ENCODE measurements at places on chromosomes 3 and 15.

DNA sequence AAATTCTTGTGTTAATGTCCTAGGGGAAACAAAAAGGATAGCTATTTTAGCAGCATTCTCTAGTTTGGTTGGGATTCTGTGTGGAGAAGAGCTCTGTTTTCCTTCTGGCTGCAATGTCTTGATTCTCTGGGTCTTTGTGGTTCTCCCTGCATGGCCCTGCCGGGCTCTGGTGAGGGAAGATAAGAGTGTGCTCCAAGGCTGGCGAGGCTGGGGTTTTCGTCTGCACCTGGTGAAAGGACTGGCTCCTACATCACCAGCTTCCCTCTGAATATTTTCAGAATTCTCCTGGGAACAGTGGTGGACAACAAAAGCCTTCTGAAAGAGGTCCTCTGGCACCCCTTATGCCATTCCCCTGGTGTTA is 38.1 kb upstream of the SFMBT1 start:
- DNase-seq, result no peak

DNA sequence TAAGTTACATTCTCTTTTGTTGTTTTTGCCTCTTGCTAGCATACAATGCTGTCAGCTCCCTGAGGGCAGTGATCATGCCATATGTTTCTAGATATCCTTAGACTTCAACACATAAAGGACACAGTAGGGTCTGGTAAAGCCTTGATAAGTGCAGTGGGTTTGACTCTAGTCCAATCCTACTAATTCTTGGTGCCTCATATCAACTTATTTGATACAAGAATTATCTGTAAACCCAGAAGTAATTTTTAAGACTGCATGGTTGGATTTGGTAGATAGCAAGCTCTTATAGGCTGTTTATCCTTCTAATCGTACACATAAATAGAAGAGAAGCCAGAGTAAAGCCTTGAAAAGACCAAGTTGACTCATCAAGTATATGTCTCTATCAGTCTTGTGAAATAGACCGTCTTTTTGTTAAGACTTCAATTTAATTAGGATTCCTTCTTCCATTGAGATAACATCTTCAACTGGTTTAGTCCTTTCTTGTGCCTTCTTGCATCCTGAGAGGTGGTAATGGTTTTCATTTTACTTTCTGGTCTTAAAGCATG is 265.6 kb upstream of the CDIN1 start:
- no peak for DNase-seq

- DNase-seq, result no peak
Observed at GRCh38 chr3:4751502-4752101, 227.6 kb upstream of the BHLHE40 start.

DNA sequence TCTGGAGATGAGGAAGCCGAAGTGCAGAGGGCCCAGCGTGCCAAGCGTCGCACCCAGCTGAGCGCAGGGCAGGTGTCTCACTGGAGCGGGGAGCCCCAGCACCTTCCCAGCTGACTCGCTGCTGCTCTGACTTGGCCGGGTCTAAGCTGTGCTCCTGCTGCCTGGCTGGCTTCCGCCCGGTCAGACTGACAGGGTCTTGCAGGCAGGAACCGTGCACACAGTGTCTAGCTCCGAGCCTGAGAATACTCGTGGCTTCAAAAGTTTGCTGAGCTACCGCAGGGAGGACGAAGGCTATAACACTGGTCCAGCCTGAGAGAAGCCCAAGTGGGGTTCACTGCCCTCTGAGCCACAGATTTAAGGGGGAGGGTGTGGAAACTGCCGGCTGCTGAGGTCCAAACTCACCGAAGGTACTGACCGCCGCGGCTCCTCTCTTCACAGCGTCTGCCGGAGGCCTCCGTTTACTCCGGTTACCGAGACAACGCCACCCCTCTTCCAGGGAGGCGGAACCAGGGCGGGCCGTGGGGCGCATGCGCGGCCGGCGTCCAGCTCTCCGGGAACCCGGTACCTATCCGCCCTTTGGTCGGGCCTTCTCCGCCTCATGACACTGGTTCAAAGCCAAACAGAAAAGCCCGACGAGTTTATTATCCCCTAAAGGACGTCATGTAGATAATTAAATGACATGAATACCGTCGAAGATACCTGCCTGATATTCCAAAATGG is at the start of gene CFAP44:
Gene CFAP44 (minus strand): TSS at position 443 of the 720 bp plus-strand sequence. CDS start 7,829 bp downstream, outside the sequence.
- DNase-seq, result peak; percentile 31

- DNase-seq, result no peak
Observed at GRCh38 chr15:66097151-66098021, 156.2 kb downstream of the MEGF11 start.

GRCh38 chr15:66852064-66852905 is 150.2 kb downstream of the SMAD6 start:
- no peak for DNase-seq

GRCh38 chr3:4551794-4552442 is 58.8 kb downstream of the ITPR1 start:
- DNase-seq, result no peak

DNA sequence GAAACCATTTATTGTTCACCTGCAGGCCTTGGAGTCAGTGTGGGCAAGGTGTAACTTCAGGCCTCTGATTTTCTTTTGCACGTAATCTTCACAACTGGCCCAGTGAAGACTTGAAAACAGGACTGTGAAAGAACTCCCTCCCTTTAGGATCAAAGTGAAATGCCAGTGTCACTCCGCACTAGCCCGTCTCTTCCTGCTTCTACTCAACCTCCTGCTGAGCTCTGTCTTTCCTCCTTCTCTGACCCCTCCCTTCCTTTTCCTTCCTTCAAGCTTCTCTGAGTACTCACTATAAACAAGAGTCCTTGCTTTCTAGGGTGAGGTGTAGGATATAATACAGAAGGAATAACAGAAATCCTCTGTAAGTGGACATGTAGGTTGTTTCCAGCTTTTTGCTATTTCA is 28.5 kb downstream of the TMEM41A start:
- no peak for DNase-seq

- peak; percentile 43 for DNase-seq
Observed at GRCh38 chr3:198080521-198081384, 120.7 kb downstream of the LMLN start.

DNA sequence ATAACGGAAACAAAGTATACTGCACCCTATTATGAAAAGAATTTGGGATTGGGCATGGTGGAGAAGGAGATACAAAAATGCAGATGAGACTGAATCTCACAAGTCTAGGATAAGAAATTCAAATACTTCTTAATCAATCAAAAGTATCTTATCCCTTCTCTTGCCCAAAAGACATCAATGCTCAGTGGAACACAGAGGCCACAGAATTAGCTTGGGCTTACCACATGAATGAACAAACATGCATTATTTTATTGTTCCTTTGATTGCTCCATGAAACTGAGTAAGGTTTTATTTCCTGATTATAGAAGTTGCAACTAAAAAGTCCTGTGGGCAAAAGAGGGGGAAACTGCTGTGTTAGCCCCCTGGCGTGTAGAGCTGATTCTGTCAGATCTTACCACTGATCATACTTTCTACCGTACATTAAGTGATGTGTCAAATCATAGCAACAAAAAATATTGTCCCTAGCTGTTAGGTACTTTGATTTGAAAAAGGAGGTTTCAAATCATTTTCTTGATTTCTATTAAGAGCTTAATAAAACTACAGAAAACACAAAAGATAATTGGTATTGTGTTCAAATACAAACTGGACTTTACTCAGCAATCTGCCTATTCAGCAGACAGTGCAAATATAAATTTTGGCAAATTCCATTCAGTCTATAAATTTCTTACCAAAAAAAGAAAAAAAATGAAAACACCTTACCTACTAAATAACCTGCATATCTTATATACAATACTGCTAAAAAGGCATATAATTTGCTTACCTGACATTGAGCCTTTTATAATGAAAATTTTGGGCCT is 7.9 kb upstream of the GASK1A start:
- DNase-seq, result no peak

DNA sequence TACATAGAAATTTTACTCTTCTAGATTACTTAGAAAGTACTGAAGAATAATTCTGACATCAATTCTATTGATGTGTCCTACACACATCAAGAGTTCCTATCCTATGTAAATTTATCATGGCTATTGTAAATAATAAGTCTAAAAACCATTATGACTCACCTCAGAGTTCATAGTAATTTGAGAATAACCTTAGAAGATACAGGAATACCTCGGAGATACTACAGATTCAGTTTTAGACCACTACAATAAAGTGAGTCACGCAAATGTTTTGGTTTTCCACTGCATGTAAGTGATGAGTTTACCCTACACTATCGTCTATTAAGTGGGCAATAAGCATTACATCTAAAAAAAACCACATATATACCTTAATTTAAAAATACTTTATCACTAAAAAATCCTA is 74.8 kb downstream of the NR1I2 start:
- DNase-seq, result no peak

GRCh38 chr3:84125760-84126159 is 833.0 kb upstream of the CADM2 start:
- no peak for DNase-seq

GRCh38 chr15:38814891-38815290 is 250.3 kb upstream of the RASGRP1 start:
- no peak for DNase-seq

DNA sequence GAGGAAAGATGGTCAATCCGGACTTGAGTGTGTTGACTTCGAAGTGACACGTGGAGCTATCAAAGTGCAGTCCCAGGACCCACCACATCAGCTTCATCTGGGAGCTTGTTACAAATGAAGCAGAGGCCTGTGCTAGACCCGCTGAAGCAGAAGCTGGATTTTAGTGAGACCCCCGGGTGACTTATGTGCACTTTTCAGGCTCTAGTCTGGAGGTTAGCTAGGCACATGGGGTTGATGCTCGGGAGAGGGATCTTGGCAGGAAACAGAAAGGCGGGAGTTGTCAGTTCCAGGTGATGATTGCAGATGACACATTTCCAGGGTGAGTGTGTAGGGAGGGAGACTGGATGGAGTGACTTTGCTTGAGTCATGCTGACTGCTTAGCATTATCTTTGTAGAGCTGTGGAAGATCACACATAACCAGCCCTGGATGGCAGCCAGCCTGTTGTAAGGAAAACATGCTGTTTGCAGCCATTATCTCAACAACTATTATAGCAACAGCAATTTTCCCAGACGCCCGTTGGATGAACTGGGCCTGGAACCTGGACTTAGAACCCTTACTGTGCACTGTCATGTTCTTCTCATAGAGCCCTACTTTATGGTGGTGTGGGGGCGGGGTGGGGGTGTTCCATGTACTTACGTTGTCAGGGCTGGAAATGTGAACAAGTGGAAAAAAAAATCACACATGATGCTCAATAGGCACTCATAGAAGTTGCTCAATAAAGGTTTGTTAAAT is 122.4 kb downstream of the THSD4 start:
- no peak for DNase-seq

GRCh38 chr15:79874242-79874641 is 22.6 kb downstream of the MTHFS start:
- DNase-seq, result no peak

- no peak for DNase-seq
Observed at GRCh38 chr3:144763878-144764454, 792.3 kb downstream of the DIPK2A start.

- no peak for DNase-seq
Observed at GRCh38 chr3:76495216-76495615, 544.7 kb upstream of the ROBO2 start.

GRCh38 chr15:36479200-36479896 is 100.1 kb upstream of the CDIN1 start:
- DNase-seq, result no peak

DNA sequence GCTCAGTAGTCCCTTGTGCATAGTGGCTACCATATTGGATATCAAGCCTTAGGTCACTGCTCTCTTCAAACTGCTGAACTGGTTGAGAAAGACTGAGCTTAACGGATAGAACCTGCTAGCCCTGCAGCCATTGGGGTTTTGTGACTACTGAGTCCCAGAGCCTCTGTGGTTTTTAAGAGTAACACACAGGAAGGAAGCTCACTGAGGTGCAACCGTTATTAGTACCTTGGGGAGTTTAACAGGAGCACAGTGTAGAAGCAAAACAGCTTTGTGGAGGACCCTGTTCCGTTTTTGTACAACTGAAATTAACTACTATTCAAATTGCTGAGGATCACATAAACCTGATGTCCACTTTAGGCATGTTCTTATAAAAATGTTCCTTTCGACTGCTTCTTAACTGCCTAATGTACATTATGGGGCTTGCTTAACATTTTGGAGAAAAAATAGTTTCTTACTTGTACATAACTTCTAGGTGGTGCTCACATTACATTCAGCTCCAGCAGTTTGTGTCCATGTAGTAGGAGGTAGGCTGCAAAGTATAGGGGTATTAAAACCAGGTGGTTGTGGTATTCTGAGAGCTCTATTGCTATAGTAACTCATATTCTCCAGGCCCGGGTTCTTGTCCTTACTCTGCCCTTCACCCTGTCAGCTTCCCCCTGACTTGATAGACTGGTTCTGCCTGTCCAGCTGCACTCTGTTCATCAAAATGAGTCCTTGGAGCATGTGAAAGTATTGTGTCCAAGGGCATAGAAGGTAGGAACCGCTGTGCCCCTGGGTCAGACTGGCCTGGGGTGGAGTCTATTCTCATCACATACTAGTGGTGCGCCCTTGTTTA is 17.3 kb downstream of the PXK start:
- DNase-seq, result no peak

DNA sequence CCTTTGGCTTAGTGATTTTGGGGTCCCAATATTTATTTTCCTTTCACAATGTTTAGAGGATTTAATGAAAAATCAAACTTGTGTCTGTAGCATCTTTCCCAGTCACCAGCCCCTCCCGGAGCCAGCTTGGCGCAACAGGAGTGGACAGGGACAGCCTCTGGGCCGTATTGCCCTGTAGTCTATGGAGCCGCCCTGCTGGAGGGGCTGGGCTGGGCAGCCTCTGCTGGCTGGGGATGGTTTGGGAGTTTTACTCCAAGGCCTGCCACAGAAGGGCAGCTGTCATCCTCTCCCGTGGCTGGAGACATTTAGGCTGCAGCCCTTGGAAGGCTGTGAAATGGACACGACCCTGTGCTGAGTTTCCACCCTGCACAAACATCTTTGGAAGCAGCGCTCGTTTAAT is 89.4 kb upstream of the RGMA start:
- DNase-seq, result no peak

- no peak for DNase-seq
Observed at GRCh38 chr3:156704370-156705036, 30.1 kb downstream of the TIPARP start.

- DNase-seq, result no peak
Observed at GRCh38 chr3:98914210-98915080, 12.9 kb upstream of the DCBLD2 start.

DNA sequence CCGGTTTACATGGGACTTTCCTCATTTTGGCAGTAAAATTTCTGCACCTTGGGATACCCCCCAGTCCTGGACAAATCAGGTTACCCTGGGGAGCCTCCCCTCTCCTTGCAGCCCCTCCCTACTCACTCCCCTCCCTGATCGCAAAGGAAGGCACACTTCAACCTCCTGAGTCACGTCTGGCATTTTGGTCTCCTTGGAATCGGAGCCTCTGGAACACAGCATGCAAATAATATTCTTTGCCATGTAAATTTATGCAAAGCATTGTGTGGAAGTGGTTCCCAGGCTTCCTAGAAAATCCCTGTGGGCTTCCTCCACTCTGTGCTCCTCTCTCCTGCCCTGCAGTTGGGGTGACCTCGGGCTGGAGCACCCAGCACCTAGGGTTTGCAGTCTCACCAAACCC is 11.6 kb downstream of the SCN5A start:
- no peak for DNase-seq

GRCh38 chr15:42140383-42141070 is 15.9 kb downstream of the PLA2G4F start:
- no peak for DNase-seq

Data from activated CD8-positive, alpha-beta memory T cell treated with anti-CD3 and anti-CD28 coated beads for 4 hours (primary cell).